ENCODE measurements at places on chromosomes 16 and 17.

DNA sequence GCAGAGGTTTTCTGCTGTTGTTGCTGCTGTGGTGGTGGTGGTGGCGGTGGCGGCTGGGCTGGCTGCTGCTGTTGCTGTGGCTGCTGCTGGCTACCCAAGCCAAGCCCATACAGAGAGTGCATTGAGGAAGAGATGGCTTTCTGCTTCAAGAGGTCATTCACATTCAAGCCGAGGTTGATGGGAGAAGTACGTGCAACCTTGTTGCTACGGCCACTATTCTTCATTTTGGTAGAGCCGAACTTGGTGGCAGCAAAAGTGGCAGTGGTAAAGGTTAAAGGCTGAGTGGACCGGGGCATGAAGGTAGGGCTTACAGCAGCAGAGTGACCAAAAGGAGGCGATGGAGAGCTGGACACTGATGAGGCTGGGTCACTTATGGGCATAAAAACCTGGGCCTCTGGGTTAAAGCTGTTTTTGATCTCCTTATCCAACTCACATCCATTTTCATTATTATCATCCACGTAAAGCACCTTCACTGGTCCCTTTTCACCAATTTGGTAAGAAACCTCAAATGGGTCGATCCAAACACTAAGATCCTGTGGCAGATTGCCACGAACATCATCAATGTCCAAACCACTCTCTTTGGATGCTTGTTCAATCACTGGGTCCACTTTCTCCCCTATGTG is 2.8 kb downstream of the TOB1 start:
- no peak for DNase-seq

DNA sequence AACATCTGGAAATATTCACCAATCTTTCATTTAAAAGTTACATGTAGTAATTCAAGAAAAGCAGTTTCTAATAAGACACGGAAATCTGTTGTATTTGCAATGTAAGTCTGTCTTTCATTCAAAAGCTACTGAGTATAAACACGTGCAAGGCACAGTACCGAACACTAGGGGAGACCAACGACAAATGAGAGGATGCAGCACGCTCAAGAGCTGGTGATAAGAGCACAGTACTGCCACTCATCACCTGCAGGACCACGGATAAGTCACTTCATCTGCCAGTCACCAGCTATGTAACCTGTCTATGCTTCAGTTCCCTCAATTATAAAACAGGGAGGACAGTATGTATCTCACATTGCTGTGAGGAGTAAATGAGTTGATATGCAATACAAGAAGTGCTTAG is 67.1 kb downstream of the CLEC18A start:
- no peak for DNase-seq

GRCh38 chr16:65219786-65220185 is 97.9 kb upstream of the CDH11 start:
- DNase-seq: no peak

DNA sequence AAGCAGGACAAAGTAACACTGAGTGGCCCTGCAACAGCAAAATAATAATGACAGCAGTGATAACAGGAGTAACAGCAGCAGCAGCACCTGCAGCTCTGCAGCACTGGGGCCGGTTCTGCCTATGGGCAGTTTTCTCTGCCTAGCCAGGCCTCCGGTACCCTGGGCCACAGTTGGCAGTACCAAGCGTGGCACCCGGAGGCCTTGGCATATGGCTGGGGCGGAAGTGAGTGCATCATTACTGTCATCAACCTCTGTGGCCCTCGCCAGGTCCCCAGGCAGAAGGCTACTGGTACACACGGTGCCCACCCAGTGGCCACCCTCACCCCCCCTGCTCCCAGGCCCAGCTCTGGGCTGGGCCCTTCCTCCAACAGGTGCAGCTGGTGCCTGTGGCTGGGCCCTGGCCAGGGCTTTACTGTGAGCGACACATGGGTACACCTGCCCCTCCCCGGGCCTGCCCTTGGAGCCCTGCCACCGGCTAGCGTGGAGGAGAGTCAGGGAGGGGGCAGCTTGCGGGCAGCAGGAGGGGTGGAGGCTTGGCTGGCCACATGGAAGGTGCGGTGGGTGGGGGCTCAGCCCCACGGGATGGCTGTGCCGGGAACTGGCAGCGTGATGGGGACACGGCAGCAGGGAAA is 3.0 kb downstream of the KCNJ12 start:
- no peak for DNase-seq

- no peak for DNase-seq
Measured at GRCh38 chr17:68531252-68531651, 19.0 kb downstream of the PRKAR1A start.

DNA sequence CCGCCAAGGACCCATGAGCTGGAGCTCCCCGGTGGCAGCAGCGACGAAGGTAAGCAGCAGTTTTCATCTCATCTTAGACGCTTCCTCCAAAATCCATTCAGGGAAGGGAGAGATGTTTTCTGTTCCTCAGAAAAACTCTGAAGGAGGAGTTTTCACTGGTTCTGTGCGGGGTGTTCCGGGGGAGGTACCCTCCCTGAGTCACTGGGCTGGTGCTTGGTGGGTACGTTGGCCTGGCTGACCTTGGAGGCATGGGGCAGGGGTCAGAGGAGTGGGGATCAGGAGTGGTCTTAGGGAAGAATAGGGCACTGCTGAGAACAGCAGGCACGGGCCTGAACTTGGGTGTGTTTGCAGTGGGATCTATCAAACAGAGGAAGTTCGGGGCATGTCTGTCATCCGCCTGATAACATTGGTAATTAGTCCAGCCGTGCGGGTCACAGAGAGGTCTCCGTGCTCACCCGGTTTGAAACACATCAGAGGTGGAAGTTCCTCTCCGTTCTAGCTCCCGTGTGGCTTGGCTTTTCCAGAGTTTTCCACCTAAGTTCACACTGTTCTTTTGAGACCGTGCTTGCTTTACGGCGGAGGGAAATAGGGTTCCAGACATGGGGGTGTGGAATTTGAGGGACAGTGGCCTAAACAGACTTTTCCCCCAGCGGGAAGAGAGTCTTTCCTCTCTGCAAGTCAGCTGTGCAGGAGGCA is 59.6 kb upstream of the CIBAR2 start:
- DNase-seq: no peak

- DNase-seq: no peak
Measured at GRCh38 chr16:79602628-79603014, 2.1 kb upstream of the MAF start.

DNA sequence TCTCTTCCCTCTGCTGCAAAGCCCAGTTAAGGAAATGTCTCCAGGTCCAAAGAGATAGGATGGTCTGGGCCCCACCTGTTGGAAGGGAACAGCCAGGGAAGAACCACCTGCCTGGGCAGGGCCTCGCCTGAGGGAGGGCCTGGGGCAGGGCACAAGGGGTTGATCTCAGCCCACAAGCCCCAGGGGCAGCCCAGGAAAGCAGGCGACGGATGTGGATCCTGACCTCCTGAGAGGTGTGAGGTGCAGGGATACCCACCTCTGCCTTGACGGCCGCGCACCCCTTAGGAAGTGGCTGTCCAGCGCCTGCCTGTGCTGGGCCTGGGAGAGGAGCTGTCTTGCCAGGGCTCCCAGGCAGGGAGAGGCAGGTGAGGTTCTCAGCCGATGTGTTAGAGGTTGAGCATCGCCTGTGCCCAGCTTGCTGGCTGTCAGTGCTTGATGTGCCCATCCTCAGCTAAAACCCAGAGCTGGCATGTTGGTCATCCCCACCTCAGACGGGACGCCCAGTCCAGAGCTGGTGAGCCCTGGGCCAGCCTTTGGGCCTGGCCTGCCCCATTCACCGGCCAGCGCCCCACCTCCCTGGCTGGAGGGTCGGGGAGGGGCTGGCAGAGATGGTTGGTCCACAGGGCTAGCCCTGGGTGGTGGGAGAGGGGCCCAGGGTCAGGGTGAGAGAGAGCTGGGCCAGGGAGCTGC is 434 bp downstream of the CEMP1 start:
- DNase-seq: no peak

DNA sequence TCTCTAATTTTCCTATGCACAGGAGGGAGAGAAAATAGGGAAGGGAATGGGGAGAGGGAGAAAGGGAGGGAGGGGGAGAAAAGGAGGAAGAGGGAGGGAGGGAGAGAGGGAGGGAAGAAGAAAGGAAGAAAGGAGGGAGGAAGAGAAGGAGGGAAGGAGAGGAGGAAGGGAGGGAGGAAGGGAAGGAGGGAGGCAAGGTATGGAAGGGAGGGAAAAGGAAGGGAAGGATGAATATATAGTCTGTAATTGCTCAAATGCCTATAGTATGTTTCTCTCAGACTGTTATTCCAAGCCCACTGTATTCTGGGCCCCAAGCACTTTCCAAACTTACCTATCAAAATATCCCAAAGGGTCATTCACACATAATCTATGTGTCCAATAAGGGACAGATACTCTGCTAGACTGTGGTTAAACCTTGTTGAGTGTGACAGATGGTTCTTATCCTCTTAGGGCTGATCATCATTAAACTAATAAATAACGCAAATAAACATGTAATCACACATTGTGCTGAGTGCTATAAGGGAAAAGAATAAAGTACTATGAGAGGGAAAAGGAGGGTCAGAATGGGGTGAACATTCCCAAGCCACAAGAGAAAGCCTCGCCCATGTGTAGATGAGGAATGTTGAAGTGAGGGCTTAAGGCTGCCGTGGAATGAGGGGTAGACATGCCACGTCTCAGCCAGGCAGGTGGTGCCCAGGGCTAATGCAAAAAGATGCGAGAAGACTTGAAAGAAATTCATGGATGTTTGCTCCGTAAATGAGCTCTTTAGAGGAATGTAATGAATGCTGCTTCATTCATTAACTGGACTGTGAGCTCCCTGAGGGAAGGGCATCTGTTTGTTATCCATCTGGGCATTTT is 30.6 kb downstream of the ASIC2 start:
- DNase-seq: no peak

- no peak for DNase-seq
Measured at GRCh38 chr17:31453896-31454295, 62.4 kb downstream of the RAB11FIP4 start.

DNA sequence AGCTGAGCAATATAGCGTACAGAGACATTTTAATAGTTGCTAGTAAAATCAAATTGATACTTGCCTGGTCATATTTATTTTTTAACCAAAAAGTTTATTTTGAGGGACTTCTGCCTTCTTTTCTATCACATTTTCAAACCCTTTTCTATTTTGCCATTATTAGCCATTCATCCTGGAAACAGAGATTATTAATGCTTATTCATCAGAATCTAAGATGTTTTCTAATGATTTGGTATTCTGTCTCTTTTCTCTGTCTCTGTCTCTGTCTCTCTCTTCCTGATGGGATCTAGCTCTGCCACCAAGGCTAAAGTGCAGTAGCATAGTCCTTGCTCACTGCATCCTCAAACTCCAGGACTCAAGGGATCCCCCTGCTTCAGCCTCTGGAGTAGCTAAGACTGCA is 871.3 kb upstream of the CDH8 start:
- no peak for DNase-seq

- DNase-seq: no peak
Measured at GRCh38 chr17:1150863-1151600, 28.7 kb downstream of the ABR start.

DNA sequence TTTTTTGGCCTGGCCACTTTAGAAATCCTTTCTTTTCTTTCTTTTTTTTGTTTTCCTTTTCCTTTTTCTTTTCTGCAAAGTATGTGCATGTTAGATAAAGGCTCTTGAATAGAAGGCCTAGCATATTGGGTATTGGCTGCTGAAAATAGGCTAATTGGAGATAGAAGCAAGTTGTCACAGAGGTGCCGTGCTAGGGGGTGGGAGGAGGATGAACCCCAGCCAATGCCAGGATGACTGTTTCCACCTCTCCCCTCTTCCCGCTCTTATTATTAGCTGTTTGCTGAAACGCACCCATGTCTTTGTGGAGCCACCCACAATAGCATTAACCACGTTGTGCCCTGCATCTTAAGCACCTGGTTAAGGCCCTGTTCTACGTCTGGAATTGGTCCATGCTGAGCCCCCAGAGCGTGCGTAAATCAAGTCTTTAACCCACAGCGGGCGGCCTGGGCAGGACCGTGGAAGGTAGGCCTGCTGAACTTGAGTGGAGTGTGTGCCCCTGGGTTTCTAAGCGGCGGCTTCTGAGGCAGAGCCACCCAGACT is 123.6 kb downstream of the MSI2 start:
- DNase-seq: no peak

- no peak for DNase-seq
Measured at GRCh38 chr17:43615330-43616028, 46.2 kb downstream of the MEOX1 start.

DNA sequence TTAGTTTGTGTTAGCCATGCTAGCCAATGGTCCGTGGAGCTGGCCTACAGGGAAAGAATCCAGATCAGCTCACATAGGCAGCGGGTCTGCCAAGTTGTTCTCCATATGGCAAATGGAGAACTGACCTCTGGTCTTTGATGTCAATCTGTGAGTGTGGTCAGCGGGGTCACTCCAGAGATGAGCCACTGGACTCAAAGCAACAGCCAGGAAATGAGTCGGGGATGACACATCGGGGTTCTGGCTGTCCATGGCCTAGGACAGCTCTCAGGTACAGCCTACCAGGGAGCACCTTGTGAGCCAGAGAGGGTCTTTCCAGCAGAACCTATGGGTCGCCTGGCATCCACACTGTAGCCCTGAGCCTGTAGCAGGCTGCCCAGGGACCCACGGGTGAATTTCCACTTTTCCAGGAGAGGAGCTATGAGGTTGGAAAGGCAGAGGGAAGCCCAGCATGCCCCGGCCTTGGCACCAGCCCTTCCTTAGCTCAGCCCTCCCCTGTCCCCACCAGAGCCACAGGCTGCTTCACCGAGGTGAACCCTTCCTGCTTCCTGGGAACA is 203.0 kb upstream of the TNRC6C start:
- DNase-seq: no peak

DNA sequence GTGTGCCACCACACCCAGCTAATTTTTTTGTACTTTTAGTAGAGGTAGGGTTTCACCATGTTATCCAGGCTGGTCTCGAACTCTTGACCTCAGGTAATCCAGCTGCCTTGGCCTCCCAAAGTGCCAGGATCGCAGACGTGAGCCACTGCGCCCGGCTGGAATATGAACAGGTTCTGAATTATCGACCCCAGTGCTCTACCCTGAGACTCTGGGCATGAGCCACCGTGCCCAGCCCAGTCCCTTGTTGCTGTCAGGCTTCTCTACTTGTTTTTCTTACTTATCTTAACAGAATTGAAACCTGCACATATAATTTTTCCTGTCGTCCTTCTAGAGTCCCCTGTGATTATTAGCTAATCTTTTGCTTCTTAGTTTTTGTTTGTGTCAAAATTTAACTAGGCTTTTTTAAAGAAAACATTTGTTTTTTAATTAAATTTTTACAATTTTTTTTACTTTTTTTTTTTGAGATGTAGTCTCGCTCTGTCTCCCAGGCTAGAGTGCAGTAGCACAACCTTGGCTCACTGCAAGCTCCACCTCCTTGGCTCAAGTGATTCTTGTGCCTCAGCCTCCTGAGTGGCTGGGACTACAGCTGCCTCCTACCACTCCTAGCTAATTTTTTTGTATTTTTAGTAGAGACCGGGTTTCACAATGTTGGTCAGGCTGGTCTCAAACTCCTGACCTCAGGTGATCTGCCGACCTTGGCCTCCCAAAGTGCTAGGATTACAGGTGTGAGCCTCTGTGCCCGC is 66.7 kb downstream of the AP2B1 start:
- DNase-seq: no peak

DNA sequence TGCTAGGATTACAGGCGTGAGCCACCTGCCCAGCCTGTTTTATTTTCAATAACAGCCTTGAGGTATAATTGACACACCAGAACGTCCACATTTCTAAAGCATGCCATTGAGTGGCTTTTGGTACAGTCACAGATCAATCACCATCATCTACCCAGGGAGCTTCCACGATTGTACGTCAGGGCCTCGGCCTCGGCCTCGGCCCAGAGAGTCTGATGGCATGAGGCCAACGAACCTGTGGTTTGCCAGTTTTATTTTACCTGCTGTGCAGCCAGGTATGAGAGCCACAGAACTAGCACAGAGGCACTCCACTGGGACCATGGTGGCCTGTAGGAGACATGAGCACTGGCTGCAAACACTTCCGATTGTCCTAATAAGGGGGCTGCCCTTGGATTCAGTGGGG is 8.3 kb downstream of the UBALD1 start:
- DNase-seq: no peak

GRCh38 chr17:80358131-80358530 is 56.8 kb upstream of the ENDOV start:
- no peak for DNase-seq
